ENCODE measurements at places on chromosomes 1 and 21. TPM values are rescaled to one million over a fixed set of nuclear protein-coding genes. Genes with fewer than 3 reads are reported as not detected.

- DNase-seq: no peak
Measured at GRCh38 chr1:92655197-92655801, 129.6 kb downstream of the EVI5 start.

- DNase-seq: no peak
Measured at GRCh38 chr21:15332572-15332971, 267.8 kb upstream of the NRIP1 start.

DNA sequence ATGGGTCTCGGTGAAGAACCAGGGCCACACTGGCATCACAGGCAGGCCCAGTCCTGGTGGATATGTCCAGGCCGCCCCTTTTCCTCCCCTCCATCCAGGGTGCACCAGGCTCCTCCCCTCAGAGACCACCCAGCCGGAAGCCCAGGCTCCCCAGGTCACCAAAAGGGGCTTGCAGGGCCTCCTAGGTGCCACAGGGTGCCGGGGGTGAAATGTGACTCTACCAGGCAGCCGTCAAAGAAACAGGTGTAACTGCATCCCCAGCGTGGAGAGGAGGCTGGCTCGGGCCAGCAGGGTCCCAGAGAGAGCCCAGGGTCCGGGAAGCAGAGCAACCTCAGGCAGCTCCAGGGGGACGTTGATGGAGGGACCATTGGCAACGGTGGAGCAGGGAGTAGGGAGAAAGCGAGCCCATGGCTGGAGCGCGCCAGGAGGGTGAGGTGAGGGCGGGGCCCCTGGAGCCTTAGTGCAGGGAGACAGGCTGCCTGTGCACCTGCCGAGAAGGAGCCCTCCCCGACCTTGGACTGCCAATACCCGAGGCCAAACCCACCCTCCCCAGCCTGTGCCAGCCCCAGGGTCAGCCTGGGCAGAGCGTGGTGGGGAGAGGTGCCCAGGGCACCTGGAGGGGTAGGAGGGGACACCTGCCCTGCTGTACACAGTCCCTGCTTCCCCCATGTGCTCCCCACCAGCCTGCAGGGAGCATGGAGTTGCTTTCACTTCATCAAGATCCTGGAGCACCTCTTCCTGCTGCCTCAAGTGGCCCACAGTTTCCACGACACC lies 48.3 kb upstream of the POFUT2 start:
- DNase-seq: peak; percentile 10

The TEDDM1 gene
- not detected for total RNA-seq

The TMCC2 gene
- 7.3 TPM for total RNA-seq
